Esophagus mucosa (tissue), 1 donor: ENCODE measurements at places on chromosomes 4 and X. TPM values are rescaled to one million over a fixed set of nuclear protein-coding genes. Genes with fewer than 3 reads are reported as not detected.

The MGARP gene
- 0.28 TPM for total RNA-seq

The DDIT4L gene
- 0.56 TPM for total RNA-seq

The MMRN1 gene
- 6.8 TPM for total RNA-seq

The ZNF157 gene
- 0.16 TPM for total RNA-seq

- peak; percentile 80 for ATAC-seq
Observed at GRCh38 chrX:50448565-50448964, 22.1 kb downstream of the DGKK start.

- no peak for ATAC-seq
Observed at GRCh38 chr4:17491196-17491595, 20.7 kb downstream of the QDPR start.

- ATAC-seq: no peak
Observed at GRCh38 chrX:118566359-118566758, 70.7 kb downstream of the DOCK11 start.

DNA sequence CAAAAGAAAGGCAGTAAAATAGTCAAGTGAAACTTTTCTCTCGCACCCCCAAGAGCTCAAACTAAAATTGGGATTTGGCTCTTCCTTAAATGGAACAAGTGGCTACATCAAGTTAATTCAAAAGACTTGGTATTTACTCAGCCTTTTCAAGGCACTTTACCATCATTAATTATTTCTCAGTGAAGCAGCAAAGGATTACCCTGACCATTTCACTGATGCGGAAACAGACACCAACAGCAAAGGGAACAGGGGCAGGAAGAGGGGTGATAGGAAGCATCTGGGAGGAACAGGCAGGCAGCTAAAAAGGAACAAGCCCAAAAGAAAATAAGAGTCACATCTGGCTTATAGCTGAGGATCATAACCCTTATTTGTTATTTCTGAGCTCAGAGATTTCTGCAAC is 2.7 kb downstream of the SCML2 start:
- no peak for ATAC-seq

- ATAC-seq: no peak
Observed at GRCh38 chr4:155005395-155006090, 202.9 kb upstream of the NPY2R start.
